ENCODE measurements at places on chromosomes 3 and 15.

GRCh38 chr3:42302924-42303634 lies 37.1 kb upstream of the CCK start:
- DNase-seq: no peak

- DNase-seq: no peak
These were observed 13.4 kb downstream of the IFT57 start for GRCh38 chr3:108208831-108209230.

GRCh38 chr3:53612508-53612907 lies 118.1 kb downstream of the CACNA1D start:
- no peak for DNase-seq

DNA sequence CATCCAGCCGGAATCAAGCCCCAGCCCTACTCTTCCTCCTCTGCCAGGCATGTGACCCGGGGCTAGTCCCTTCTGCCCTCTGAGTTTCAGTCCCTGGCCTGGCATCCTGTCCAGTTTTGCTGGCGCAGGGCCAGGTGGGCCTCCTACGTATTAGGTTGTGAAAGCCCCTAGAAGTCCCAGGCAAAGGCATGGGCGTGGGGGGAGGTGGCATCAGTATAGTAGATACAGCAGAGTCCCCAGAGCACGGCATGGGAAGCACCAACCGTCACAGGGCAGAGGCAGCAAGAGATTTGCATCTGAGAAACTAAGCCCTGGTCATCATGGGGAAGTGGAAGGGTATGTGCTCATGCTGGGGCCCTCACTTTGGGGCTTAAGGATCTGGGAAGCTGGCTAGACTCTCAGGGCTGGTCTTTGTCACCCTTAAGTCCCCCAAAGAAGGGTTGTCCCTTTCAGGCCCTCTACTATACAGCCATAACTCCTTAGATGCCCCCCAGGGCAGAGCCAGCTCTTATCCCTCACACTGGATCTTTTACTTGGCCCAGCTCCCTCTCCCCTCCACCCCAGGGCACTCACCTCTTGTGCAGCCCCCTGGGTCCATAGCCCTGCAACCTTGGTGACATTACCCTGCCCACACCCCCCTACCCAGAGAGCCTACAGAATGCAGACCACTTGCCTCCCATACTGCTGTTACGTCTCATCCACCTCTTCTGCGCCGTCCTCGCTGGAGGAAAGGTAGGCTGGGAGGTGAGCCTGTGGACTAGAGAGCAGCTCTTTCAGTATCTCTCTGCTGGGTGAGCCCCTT lies 11.3 kb downstream of the NBEAL2 start:
- DNase-seq: peak; percentile 60

GRCh38 chr3:42443819-42444436 lies 33.5 kb upstream of the LYZL4 start:
- DNase-seq: peak; percentile 80

- DNase-seq: peak; percentile 96
These were observed at the start of gene UNC45A for GRCh38 chr15:90934949-90935751. UNC45A (plus strand) TSS chr15:90935285; CDS start chr15:90935325, 40 bp downstream.

DNA sequence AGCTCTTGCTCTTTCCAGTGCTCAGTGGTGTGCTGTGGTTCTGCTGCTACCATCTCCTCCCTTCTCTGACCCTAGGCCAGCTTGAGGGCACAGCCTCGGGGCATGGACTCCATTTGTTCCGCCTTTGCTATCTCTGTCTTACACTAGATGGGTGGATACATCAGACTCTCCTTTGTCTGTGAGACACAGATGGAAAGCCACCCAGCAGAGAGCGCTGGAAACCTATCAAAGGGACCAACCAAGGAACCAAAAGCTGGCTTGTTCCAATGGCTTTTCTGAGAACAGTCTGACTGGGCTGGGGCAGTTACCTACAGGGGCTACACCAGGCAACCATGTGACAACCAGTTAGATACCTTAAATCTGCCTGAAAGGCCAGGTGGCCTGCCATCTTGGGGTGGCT lies 63.8 kb downstream of the NPTN start:
- DNase-seq: no peak

DNA sequence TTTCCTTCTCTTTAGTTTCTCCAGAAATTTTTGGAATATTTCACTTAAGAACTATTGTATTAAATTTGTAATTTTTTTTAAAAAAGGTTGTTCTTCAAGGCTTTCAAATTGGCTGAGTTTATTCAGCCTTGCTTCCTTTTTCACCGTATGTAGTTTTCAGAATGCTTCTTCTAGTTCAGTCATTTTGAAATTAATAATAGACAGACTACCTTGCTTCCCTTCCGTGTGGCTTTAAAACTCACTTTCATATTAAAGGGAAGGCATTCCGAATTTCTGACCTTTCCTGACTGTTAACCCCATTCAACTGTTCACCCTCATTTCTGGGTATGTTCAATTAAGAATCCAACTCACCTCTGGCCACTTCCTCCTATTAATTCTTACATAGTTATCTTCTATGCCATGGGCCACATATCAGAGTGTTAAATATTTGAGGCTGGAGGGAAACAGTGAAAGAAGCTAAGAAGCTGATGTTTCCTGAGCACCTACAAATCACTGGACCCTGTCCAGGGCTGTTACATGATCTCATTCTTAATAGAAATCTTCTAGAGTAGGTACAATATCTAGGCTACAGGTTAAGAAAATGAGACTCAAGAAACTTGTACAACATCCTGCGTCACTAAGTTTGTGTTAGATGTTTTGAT lies 237.5 kb downstream of the P3H2 start:
- DNase-seq: no peak

DNA sequence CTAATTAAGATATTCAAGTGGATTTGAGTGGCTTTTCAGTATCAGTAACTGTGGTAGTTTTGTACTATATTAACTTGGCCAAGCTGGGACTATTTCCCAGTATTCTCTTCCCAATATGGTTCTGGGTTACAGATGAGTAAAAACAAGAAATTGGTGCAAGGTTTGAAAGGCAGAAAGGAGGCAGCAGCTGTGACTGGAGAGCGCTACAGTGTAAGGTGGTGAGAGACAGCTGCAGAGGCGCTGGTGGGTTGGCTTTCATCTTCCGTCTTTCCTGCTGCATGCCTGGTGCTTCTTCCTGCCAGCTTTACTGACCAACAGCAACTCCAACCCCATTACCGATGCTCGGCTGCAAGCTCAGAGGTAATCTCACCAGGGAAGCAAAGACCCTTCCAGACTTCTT lies 9.8 kb downstream of the DPH3 start:
- DNase-seq: no peak

DNA sequence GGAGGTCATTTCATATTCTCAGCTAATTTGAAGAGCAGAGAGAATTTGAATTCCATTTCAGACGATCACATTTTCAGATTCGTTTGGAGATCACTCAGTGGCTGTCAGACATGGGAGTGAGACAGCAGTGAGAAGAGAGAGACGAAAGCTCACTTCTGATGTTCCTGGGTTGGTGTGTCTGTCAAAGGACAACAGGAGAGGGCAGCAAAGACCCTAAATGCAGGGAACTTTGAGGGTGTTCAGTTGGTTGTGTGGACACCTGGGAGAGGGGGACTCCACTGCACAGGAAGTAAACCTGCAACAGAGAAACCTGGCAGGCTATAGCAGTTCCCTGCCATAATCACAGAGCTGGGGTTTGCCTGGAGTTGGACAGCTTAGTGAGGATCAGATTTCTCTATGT lies 675.1 kb downstream of the SQOR start:
- no peak for DNase-seq

- DNase-seq: no peak
These were observed 93.8 kb downstream of the DNASE1L3 start for GRCh38 chr3:58116985-58117384.

DNA sequence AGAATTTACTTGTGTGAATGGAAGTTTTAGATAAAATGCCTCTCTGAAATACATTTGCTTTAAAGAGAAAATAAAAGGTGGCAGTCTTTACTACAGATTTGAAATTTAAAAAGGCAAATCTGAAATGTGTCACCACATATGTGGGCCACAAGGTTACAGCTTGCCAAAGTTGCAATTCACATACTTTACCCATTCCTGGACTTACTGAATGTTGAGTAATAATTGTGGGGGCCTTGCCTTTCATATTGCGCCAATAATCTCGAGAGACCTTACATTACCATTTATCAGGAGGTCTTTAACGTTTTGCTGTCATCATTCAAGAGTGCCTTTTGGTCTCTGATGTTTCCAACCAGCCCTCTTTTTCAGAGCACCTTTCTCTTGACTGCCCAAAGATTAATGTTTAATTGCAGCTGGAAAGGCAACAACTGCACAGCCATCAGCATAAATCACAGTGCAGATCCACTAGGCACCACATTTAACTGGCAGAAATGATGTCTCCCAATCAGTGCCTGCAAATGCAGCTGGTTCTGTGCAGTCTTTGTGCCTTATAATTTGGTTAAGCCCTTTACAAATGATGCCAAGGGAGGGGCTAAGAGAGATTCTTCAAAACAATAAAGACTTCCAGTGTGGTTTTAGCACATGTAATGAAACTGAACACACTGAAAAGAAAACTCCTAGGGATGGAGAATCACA lies 206.8 kb downstream of the MAGI1 start:
- DNase-seq: no peak

- no peak for DNase-seq
These were observed 27.1 kb upstream of the MAP3K13 start for GRCh38 chr3:185335799-185336198.

DNA sequence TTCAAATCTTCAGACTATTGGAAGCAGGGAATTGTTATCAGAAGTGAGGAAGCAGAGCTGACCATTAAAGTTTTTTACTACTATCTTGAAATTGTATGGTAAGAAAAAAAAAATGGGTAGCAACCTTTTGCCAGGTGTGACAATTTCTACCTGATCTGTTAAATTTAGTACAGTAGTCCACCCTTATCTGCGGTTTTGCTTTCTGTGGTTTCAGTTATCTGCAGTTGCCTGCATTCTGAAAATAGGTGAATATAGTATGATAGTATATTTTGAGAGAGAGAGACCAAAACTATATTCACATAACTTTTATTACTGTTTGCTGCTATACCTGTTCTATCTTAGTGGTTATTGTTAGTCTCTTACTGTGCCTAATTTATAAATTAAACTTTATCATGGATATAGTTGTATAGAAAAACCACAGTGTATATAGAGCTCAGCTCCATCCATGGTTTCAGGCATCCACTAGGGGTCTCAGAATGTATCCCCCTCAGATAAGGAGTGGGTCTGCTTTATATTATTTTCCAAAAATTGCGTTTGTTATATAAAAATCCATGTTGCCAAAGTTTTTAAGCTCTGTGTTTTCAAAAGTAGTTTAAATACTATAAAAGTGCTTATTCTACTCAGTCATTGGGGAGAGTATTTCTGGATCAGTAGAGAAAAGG lies 69.9 kb downstream of the PTPRG start:
- DNase-seq: no peak

- DNase-seq: no peak
These were observed 79.2 kb upstream of the KLF13 start for GRCh38 chr15:31247404-31247803.

- DNase-seq: no peak
These were observed 3.3 kb downstream of the RMDN3 start for GRCh38 chr15:40751745-40752144.

DNA sequence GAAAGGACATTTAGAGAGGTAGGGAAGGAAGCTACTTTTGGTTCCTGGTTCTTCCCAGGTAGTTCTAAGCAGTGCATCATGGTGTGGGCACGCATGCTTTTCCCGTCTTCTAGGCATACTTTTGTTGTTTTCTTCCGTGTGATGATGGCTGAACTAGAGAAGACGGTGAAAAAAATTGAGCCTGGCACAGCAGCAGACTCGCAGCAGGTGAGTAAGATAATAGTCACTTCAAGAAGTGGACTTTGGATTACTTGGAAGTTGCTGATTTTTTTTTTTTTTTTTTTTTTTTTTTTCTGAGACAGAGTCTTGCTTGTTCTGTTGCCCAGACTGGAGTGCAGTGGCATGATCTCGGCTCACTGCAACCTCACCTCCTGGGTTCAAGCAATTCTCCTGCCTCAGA lies 17.9 kb downstream of the FANCD2OS start:
- peak; percentile 68 for DNase-seq

GRCh38 chr3:149871855-149872254 lies 58.8 kb downstream of the RNF13 start:
- DNase-seq: no peak

GRCh38 chr3:54235998-54236397 lies 113.6 kb downstream of the CACNA2D3 start:
- no peak for DNase-seq

DNA sequence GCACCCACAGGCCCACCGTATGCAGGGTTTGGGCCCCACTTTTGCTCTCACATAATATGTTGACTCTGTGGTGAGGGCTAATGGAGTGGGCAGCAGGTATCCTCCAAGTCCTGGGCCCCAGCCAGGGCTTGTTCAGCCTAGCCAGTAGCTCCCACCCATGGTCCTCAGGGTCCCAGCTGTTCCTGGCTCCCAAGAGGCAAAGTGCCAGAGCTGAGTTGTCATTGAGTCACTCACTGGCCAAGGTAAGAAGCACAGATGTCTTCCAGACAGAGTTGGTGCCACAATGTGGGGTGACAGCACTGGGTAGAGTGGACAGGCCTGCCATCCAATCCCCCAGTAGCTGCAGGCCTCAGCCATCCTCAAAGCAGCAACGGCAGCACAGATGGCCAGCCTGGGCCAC lies 4.3 kb downstream of the SHF start:
- DNase-seq: no peak

DNA sequence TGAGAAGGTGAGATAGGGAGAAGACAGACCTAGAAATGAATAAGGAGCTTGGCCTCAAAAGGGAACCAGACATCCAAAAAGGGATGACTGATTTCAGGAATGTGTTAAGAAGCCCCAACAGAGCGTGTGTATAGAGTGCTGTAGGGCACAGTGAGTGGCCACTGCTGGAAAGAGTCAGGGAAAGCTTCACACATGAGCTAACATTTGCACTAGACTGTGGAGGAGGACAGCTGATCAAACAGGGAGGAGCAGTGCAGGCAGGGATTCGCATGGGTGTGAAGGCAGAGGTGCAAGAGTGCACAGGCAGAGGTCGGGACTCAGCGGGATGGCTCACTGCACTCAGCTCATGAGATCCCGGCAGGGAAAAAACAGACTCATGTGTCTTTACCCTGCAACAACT lies 61.8 kb downstream of the NPTN start:
- DNase-seq: no peak

GRCh38 chr3:56012721-56013120 lies 455.5 kb downstream of the ERC2 start:
- no peak for DNase-seq

- DNase-seq: peak; percentile 38
These were observed 47.6 kb upstream of the POMGNT2 start for GRCh38 chr3:43153216-43154083.

DNA sequence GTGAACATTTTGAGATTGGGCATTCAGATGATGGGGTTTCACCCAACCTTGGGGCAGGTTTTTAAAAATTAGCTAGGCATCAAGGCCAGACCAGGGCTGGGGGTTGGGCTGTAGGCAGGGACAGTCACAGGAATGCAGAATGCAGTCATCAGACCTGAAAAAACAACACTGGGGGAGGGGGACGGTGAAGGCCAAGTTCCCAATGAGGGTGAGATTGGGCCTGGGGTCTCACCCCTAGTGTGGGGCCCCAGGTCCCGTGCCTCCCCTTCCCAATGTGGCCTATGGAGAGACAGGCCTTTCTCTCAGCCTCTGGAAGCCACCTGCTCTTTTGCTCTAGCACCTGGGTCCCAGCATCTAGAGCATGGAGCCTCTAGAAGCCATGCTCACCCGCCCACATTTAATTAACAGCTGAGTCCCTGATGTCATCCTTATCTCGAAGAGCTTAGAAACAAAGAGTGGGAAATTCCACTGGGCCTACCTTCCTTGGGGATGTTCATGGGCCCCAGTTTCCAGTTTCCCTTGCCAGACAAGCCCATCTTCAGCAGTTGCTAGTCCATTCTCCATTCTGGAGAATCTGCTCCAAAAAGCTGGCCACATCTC lies 6.1 kb downstream of the RHO start:
- DNase-seq: peak; percentile 29

- DNase-seq: no peak
These were observed 7.3 kb downstream of the PAQR5 start for GRCh38 chr15:69305933-69306568.

Data from body of pancreas (tissue), 4 donors.